ENCODE measurements at places on chromosomes 2 and 18.

GRCh38 chr2:200810252-200810997, 1.3 kb upstream of the BZW1 start:
- DNase-seq, result no peak

- DNase-seq, result no peak
Observed at GRCh38 chr2:78417355-78417754, 608.1 kb upstream of the REG3G start.

- no peak for DNase-seq
Observed at GRCh38 chr2:127542231-127542630, 6.7 kb downstream of the MYO7B start.

- DNase-seq, result no peak
Observed at GRCh38 chr2:233223059-233223894, 28.2 kb upstream of the ATG16L1 start.

- no peak for DNase-seq
Observed at GRCh38 chr2:20439193-20439475, 7.7 kb upstream of the RHOB start.

GRCh38 chr2:122384768-122385333, 629.4 kb downstream of the TSN start:
- DNase-seq, result no peak

DNA sequence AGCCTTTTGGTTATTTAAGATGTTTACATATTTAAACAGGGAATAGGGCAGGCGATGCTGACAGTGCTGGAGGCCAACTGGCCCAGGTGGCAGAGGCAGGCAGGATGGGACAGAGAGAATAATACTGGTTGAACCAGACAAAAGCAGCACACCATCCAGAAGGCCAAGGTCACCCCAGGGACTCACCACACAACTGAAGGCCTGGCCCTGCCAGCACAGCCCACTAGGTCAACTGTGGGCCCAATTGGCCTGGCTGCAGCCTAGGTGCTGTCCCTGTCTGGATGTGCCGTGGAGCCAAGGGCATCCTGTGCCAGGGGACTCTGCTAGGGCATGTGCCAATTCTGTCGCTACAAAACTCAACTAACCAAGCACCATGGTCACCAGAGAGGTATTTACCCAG, 69.2 kb downstream of the RNF152 start:
- no peak for DNase-seq

GRCh38 chr18:44696892-44697291, 16.2 kb downstream of the SETBP1 start:
- no peak for DNase-seq

- no peak for DNase-seq
Observed at GRCh38 chr2:215493376-215493775, 57.5 kb upstream of the FN1 start.

DNA sequence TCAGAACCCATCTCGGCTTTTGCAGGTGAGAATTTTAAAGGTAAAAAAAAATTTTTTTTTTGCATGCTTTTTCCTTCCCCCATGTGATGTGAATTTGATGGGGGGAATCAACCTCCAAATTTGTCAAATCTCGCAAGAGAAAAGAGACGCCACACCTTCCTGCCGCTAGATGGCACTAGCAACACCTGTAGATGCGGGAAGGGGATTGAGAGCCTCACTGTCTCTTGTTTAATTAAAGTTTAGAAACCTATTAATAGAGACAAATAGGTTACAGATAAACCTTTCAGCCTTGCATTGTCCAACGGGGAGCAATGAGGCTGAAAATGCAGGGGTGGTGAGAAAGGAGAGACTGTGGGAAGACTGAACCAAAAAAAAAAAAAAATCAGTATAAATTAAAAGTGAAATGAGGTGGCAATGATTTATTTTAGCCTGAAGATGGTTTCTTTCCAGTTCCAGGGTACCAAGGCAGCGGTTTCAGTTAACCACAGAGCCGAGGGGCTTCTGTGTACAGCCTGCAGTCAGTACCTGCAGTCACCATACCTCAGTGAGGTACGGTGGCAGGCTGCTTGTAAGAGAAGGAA, 84.6 kb downstream of the NRP2 start:
- DNase-seq, result no peak

DNA sequence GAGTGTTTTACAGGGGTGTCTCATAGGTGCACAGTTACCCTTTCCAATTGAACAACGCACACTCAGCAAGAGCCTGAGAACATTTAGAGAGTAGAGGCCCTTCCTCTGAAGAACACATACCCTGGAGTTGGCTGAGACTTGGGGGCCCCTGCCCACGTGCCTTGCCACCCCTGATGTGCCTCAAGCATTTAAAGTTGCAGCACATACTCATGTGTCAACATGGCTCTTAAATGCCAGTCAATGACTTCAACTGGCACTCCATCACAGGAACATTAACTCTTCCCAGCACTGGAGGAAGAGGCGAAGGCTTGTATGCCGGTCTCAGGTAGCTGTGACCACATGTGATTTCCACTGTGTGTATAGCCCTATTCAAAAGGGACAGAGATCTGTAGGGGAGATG, 57.4 kb downstream of the SPRED2 start:
- DNase-seq, result no peak

GRCh38 chr18:22168360-22168921, 948 bp upstream of the GATA6 start:
- DNase-seq, result no peak

- no peak for DNase-seq
Observed at GRCh38 chr2:20203072-20203471, 21.9 kb downstream of the SDC1 start.

- DNase-seq, result no peak
Observed at GRCh38 chr2:211347328-211347727, 790.9 kb downstream of the CPS1 start.

- DNase-seq, result no peak
Observed at GRCh38 chr18:77820472-77820871, 570.8 kb downstream of the GALR1 start.

GRCh38 chr18:33946336-33946735, 278.4 kb downstream of the NOL4 start:
- no peak for DNase-seq

DNA sequence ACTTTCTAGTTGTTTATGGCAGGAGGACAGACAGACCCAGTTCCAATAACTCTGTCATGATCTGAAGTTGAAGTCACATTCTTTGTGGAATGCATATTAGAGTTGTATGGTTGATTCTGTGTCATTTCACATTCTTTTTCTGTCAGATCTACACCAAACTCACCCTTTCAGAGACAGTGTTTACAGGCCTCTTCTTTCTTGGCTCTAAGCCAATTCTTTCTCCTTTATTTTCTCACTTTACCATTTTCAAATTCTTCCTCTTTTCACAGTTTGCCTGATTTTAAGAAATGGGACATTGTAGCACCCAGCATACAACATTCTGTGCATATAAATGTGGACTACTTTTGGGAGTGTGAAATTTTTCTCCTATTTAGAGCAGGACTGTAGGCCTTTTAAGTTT, 103.7 kb downstream of the CCDC85A start:
- no peak for DNase-seq

GRCh38 chr2:113776949-113777348, 20.5 kb upstream of the SLC35F5 start:
- DNase-seq, result no peak

- no peak for DNase-seq
Observed at GRCh38 chr2:70891572-70892357, 43.9 kb upstream of the ATP6V1B1 start.

- no peak for DNase-seq
Observed at GRCh38 chr2:207482630-207483029, 47.1 kb upstream of the CREB1 start.

DNA sequence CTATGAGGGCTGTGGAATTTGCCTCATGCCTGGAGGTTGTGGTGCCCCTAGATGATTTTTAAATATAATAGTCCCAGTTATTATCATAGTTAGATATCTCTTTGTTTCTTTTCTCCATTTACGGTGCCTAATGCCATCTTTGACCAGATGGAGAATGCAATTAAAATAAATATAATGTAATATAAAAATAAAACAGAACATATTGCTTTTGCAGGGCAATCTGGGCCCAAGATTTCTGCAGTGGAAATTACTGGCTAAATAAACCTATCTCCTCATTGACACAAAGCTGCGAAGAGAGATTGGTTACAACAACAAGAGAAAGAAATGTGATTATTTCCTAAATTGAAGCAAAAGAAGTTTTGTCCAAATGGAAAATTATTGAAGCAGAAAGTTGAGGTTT, 51.8 kb downstream of the CPO start:
- no peak for DNase-seq

GRCh38 chr2:88281302-88282217, 111.4 kb downstream of the THNSL2 start:
- no peak for DNase-seq

Data from stimulated activated CD8-positive, alpha-beta memory T cell treated with anti-CD3 and anti-CD28 coated beads, Interleukin-15, amount 100 ng/mL, for 4 hours (primary cell).